ENCODE measurements at places on chromosomes 1 and 21.

- peak; percentile 39 for DNase-seq
These were observed 10.9 kb upstream of the BOLA1 start for GRCh38 chr1:149888247-149888998.

DNA sequence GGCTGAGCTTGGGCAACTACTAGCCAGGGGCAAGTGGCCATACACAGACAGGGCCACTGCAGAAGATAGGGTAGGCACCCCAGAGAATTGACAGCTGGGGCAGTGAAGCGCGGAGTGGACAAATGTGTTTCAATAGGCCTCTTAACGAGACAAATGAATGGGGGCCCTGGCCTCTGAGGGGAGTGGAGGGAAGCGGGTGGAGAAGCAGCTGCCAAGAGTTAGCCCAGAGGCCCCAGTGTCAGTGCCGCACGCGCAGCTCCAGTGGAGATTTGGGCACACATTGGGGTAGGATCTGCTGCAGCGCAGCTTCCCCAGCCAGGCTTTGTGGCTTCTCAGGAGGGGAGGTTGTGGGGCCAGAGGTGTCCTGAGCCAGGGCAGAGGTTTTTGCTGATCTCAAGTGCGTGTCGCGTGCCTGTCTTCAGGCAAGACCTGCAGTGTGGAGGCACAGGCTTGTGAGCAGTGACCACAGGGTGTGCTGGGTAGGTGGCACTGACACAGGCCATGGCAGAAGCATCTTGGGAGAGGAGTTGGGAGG lies 16.9 kb downstream of the PTPRF start:
- DNase-seq = peak; percentile 66

DNA sequence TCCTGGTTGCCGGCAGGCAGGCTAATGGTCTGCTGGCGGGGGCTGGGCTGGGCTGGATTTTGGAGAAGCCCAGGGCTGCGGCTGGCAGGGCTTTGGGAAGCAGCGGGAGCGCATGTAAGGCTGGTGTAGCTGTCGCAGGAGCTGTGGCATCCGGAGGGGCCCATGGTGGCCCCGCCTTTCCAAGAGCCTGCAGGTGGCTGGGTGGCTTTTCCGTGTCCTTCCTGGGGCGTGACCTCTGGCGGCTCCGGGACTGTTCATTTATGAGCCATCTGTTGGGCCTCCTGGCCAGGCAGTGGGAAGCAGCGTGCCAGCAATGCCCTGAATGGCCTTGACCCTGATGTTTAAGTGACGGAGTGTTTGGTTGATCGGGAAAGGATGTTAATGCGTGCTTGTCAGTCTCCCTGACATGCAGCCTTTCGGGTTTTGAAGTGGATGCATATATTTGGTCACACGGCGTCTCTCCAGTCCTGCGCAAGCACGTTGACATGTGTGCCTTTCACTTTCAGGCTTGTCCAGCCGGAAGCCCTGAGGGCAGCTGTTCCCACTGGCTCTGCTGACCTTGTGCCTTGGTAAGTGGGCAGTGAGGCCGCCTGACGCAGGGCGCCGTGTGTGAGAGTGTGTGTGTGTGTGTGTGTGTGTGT lies 38.5 kb downstream of the AGPAT3 start:
- no peak for DNase-seq

DNA sequence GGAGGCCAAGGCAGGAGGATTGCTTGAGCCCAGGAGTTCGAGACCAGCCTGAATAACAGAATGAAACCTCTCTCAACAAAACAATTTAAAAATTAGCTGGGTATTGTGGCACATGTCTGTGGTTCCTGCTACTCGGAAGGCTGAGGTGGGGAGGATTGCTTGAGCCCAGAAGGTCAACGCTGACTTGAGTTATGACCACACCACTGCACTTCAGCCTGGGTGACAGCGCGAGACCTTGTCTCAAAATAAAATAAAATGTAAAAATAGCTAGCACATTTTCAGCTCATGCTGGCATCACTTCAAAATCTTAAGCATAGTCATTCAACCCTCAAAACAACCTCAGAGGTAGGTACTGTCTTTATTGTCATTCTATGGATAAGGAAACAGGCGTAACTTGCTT lies 6.4 kb downstream of the JAK1 start:
- no peak for DNase-seq

DNA sequence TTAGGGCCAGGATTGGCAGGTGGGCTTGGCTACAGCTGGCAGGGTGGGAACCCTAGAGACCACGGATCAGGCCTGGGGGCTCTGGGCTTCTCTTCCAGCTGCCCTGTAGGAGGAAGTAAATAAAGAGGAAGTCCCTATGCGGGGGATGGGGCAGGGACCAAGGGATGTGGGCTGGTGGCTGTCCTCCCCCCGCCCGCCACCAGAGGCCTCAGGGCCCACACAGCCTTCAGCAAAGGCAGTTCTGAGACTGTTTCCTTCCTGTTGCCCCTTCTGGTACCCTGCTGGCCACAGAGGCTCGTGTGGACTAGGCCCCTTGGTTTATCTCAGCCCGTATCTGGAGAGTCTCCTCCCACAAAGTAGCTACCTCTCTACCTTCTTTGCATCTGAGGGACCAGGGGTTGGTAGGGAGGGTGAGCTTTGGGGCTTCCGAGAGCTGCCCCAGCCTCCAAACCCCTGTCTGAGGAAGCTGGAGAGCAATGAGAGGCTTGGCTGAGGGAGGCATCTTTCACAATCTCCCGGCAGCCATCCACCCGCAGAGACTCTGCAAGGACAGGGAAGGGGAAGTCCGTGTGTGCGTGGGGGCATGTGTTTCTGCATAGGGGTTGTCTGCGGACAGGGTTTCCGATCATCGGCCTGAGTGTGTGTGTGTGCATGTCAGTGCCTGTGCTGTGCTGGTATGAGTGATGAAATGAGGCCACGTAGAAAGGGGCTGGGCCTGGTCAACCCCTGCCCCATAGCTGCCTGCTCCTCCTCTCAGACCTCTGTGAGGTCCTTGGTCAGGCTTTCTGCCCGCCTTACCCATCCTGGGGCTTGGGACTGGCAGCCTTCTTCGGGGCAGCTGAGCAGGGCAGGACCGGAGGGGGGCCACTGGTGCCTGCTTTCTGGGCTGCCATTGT lies 12.5 kb downstream of the RPS6KA1 start:
- DNase-seq = peak; percentile 49

GRCh38 chr1:94351481-94351880 lies 66.7 kb upstream of the ABCD3 start:
- no peak for DNase-seq

- no peak for DNase-seq
These were observed 1.6 kb downstream of the COLGALT2 start for GRCh38 chr1:184035719-184036516.

DNA sequence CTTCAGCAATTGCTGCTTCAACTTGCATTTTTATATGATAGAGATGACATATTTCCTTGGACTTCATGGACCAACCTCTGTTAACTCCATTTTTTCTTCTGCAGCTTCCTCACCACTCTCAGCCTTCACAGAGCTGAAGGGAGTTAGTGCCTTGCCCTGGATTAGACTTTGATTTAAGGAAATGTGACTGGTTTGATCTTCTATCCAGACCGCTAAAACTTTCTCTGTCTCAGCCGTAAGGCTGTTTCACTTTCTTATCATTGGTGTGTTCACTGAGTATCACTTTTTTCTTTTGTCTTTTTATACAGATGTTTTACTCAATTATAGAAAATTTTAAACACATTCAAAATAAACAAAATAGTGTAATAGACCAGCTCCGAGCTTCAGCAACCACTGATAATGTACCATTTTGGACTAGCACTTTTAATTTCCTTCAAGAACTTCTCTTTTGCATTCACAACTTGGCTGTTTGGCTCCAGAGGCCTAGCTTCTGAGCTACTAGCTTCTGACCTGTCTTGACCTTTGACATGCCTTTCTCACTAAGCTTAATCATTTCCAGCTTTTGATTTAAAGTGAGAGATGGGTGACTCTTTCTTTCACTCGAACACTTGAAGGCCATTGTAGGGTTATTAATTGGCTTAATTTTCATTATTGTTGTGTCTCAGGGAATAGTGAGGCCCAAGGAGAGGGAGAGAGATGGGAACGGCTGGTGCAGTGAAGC lies 9.3 kb downstream of the NEK7 start:
- no peak for DNase-seq

All from hypothalamus (tissue), 51 donors.